Heart right ventricle (tissue), 16 donors: ENCODE measurements at places on chromosomes 4 and X.

DNA sequence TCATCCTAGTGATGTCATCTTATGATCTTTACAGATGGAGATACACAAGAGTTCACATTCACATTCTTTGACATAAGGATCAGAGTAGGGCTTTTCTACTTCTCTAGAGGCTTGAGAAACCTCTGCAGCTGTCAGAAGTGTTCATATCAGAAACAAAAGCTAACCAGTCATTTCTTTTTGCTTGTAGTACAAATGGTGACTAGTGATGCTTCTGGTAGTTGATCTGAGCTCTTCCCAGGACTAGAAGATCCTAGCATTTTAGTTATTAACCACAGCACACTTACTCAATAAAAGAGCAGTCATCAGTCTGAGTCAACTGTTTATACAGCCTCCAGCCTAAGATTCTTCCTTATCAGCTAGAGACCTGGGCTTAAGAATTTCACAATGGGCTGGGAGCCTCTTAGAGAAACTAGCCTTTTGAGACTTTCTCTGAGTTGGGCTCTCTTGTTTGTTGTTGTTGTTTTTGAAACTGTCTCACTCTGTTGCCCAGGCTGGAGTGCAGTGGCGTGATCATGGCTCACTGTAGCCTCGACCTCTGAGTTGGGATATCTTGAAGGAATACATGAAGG, 84.1 kb downstream of the TMEM164 start:
- DNase-seq: no peak

DNA sequence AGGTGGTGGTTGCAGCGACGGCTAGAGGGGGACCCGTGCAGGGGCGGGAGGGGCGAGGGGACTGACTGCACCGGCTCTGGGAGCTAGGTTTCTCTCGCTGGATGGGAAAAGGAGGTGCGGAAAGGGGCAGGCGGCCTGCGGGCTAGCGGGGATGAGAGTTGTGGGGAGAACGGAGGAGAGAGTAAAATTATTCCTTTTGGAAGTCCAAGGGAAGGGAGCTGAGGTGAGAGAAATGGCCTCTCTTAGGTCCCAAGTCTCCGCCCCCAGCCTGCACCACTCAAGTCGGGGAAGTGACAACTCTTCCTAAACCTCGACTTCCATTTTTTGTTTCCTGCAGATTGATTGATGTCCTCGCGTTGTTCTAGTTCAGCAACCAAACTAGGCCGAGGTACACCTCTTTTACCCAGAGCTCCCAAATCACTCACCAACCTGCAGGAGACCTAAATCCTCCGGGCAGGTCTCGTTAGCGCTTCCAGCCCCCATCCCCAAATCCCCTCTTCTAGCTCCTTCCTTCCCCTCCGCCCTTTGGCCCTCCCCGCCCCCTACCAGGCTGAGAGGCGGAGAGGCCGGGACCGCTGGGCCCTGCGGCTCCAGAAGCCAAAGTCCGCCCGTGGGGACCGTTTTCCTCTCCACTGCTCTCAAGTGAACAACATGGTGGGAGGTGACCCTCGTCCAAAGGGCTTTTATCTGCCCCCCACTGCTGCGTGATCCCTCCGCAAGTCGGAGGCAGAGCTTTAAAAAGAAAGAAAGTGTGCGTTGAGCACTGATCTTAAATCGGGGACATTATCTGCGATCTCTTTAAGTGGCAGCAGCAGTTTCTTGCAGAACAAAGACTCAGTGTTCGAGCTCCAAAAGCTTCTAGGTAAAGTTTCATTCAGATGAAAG, 7.3 kb downstream of the PITX2 start:
- no peak for DNase-seq

DNA sequence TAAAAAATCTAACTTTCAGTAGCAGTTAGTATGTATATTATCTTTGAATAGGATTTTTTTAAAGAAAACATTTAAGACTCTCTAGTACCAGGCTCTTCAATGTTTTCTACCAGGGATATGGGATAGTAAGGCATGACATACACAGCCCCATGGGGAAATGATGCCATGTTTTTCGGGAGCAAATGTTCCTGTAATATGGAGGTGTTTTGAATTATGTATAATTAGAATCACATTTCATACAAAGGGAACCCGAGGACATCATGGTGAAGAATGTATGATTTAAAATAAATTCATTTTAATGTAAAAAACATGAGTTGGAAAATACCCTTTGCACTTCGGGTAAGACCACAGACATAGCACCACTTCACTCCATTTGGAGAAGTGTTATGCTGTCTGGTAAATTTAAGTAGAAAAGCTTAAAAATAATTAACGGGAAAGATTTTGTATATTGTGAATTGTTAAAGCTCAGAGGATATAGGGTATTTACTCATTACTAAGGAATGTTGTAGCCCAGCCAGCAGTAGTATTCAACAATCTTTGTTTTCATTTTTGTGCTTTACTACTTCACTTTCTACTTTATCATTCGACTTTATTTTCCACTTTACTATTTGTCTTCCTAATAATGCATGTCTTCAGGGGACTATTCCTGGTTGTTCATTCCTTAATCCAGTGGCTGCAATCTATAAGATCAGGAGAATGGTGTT, 2050.7 kb downstream of the ARAP2 start:
- DNase-seq: no peak

DNA sequence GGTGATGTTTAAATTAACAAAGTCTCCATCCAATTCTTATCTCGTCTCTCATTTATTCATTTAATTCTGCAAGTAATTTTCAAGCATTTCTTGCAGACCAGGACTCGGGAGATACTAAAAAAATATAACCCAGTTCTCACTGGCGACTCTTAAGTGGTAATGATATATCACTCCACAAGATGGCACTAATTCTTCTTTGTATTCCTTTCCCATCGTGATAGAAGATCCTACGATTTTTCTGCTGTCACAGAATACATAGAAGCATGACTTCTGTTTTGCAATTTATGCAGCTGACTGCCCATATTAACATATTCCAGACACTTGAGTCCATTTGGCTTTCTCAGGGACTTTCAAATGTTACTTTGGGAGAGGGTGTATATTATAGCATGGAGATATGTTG, 64.0 kb upstream of the FGF13 start:
- no peak for DNase-seq

DNA sequence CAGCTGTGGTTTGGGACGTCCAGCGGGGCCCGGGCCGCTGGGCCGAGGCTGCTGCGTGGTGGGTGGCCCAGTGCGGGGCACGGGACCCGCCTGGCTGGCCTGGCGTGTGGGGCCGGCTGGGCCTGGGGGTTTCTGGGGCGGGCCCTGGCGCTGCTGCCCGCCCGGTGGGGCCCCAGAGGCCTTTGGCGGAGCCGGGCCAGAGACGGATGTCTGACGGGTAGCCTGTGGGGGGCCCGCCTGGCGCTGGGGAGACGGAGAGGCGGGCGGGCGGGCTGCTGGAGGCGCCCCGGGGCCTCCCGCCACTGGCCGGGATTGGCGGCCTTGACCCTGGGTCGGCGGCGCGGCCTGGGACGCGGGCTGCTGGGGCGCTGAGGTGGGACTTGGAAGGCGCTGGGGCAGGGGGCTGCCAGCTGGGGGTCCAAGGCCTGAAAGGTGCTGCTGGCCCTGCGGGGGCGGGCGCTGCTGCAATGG, 8.1 kb upstream of the TIMP1 start:
- no peak for DNase-seq

- DNase-seq: no peak
Observed at GRCh38 chr4:41427931-41428600, 109.9 kb upstream of the LIMCH1 start.

DNA sequence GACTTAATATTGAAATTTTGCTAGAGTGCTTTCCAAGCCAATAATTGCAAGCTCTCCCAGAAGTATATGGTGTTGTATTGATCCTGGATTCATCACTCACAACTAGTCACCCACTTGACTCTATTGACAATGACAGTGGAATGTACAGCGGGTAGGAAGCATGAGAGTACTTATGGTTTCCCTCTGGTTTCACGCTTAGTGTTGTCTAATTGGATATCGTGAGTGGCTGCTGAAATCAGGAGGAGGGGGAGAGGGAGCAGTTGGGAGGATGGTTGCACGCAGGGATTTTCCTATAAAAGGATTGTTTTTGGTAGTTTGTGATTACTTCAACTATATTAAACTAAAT, 1819.5 kb upstream of the TENM3 start:
- no peak for DNase-seq

DNA sequence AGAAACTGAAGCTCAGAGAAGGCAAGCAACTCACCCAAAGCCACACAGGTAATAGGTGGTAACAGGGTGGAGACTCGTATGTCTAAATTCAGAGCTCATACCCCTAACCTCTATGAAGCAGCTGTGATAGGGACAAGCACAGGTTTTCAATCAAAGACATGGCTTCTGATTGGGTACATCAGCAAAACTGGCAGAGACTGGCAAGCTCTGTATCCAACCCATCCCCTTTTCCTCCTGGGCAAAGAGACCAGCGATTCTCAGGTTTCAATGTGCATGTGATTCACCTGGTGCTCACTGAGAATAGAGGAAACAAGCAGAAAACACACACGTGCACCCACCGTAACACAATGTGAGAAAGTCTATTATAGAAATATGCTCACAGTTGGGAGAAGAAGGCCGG, 153.0 kb downstream of the SMIM20 start:
- DNase-seq: no peak

- no peak for DNase-seq
Observed at GRCh38 chrX:148811236-148811635, 310.8 kb downstream of the AFF2 start.

DNA sequence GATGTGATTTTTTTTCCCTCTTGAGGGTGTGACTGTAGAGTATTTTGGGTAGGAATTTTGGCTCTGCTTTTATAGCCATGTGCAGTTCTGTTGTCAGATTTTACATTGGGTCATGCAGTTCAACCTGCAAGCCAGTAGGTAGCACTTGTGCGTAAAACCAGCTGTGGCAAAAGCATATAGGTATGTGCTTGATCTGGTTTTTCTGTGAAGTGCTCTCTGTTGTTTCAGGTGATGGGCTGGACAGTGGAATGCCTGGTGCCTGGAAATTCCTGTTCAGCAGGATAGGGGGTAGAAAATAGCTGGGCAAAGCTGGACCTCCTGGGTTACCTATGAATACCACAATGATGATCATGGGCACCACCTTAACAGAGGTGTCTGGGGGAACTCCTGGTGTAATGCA, 584.2 kb upstream of the PCDH10 start:
- DNase-seq: no peak

GRCh38 chr4:158722917-158723793, at the start of gene PPID:
Gene PPID (minus strand): TSS chr4:158723396. CDS start chr4:158723288, 108 bp downstream.
- DNase-seq: peak; percentile 82

DNA sequence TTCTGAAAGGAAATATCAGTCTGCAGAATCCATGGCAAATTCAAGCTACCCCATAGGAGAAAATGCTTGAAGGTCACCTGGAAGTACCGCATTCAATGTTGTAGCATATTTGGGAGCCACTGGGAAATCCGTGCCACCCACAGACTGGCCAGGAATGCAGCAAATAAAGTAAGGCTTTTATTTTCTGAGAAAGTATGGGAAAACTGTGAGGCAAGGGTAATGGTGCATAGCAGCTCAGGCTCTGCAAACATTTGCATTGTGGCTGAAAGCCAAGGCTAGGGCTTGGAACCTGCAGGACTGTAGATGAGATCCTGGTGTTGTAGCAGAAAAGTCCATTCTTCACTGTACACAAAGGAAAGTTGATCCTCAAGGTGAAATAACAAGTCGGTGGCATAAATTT, 450.9 kb upstream of the NR3C2 start:
- DNase-seq: no peak

DNA sequence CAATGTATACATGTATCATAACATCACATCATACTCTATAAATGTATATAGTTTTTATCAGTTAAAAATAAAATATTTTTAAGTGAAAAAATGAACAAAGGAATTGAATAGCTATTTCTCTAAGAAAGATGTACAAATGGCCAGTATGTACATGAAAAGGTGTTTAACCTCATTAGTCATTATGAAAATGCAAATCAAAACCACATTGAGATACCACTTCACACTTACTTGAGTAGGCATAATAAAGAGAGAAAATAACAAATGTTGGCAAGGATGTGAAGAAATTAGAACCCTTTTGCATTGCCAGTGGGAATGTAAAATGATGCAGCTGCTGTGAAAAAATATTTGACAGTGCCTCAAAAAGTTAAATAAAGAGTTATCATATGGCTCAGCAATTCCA, 95.5 kb downstream of the IRS4 start:
- DNase-seq: no peak

GRCh38 chr4:114599231-114599902, 760 bp downstream of the UGT8 start:
- DNase-seq: no peak

- DNase-seq: no peak
Observed at GRCh38 chr4:176137631-176138030, 57.8 kb downstream of the SPATA4 start.

DNA sequence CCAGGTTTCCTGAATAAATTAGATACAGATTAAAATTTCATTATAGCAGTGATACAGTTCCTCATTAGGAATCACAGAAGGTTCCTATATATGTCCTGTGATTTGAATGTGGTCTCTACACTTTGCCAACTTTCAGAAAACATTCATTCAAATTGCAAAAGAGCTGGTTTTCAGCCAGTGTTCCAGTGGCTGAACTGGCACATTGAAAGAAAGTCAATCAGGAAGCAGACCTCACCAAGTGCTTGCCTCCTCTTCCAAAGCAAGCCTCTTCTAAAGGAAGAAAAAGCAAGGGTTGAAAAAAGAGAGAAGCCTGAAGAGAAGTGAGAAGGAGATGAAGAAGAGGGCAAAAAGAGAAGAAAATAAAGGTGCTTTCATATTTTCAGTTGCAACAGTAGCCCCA, 12.7 kb downstream of the KLHL34 start:
- DNase-seq: no peak

GRCh38 chrX:154549766-154550165, 2.3 kb downstream of the IKBKG start:
- no peak for DNase-seq

DNA sequence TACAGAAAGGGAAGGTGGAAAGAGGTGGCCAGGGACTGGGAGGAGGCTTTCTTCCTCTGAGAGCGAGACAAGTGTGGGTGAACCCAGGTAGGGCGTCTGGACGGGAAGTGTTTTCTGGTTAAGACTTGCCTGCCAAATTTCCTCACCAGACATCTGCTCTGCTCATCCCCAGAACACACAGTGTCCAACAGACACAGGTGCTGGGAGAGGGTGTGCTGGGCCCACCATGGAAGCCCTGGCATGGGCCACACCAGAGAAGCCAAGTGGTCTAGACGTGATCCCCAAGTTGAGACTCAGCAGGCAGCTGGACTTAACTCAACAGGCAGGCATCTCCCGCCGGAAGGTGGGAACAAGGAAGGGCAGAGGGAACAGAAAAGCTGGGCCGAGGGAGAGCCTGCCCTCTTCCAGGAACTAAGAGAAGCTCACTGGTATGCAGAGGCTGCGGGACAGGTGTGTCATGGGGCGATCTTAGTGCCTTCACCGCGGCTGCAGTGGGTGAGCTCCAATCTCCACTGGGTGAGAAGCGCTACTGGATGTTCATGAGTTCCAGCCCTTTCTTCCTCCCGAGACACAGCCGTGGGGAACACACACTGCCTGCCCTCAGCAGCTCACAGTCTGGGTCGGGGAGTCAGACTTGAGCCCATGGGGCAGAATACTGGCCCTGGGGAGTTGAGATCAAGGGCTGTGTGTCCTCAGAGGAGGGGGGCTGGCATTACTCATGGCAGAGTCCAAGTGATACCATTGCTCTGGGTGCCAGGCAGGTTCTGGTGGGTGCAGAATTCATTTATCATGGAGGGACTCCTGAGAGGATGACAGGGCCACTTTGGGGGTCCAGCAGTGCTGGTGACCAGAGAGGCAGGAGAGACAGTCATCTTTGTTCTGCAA, 110.2 kb downstream of the CPZ start:
- no peak for DNase-seq
